Upper lobe of right lung (tissue), 1 donor: ENCODE measurements at places on chromosomes 1 and 21.

DNA sequence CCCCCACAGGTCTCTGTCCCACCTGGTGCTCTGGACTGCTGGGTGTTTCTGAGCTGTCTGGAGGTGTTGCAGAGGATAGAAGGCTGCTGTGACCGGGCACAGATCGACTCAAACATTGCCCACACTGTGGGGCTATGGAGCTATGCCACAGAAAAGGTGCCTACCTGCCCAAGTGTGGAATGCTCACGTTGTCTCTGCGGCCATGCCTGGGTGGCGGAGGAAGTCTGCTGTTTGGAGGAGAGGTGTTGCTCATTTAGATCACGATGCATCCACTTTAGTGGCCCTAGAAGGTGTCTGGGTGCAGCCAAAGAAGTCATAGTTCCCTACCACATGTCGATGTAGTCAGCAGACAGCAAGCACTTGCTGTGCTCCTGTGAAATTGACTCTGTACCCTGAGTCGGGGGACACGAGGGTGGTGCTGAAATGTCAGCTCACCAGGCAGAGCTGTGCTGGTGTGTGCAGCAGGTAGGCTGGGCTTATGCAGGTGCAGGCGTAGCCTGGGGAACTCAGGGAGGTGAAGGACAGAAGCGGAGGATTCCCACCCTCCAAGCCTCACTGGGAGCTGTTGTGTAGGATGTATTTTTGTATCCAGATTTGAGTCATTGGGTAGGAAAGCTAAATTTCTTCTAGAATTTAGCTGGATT is 32.8 kb upstream of the PWP2 start:
- DNase-seq, result no peak

DNA sequence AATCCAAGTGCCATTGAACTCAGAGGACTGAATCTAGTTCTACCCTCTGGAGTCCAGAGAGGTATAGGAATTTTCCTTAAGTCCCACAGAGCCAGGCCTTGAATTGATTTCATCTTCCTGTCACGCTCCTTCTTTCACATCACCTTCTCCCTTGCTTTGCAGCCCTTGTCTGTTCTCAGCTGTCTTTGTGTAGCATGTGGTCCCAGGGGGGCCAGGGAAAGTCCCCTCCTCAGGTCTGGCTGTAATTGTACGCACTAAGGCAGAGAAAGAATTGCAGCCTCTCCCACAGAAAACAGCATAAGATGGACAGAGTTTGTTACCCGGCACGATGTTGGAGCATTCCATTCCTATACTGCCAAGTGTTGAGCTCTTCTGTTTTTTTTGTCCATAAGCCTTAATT is 153.6 kb downstream of the FAM78B start:
- DNase-seq, result no peak

- DNase-seq, result no peak
Measured at GRCh38 chr21:34781526-34781925, 112.7 kb downstream of the CLIC6 start.

DNA sequence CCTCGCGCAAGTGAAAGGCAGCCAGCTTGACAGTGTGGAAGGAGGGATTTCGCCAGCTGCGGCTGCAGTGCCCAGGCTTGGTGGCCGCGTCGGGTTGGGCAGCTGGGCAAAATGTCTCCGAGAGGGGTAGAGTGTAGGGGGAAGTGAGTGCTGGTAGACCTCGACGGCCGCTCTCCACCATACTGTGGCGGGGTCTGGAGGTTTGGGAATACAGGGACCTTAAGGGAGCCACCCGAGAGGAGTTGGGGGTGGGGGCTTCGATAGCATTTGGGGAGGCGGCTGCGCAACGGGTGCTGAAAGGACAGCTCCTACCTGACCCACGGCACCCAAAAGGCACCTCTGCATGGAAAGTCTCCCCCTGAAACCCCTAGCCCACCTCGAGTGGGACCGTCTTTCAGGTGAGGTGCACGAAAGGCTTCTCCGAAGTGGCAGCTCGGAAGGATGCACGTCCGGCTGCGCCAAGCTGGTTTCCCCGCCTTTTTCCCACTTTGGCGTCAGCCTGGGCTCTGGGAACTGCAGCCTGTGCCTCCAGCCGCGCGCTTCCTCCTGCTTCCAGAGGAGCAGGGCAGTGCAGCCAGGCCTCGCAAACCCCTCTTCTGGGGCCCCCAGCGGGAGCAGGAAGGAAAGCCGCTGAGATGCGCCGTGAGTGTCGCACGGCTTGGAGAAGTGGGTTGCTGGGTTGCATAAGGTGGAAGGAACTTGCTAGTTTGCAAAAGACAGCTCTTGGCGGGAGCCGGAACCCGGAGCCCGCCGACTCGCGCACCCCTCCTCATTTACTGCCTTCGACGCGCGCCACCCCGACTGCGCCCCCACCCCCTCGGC is 531 bp upstream of the HMGN2 start:
- peak; percentile 90 for DNase-seq

- no peak for DNase-seq
Measured at GRCh38 chr21:38968887-38969543, 163.3 kb downstream of the ETS2 start.

GRCh38 chr1:6870571-6870970 is 85.3 kb downstream of the CAMTA1 start:
- DNase-seq, result no peak

DNA sequence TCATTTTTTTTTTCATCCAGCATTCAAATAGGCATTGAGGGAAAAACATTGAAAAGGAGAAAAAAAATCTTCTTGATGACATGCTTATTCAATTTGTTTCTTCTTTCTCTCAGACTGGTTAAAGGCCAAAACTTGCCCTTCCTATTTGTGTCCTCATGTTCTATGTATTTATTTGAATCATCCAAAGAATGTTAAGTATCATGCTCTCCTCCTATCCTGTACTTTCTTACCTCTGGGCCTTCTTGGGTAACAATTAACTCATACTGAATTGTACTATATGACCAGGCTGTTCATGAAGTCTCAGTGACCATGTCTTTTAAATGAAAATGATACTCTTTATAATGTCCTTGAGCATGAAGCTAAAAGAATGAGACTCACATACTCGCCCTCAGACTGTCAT is 36.5 kb upstream of the DENND1B start:
- no peak for DNase-seq

GRCh38 chr1:84141182-84142003 is 2.7 kb upstream of the PRKACB start:
- no peak for DNase-seq

- no peak for DNase-seq
Measured at GRCh38 chr1:119987686-119988085, 81.8 kb downstream of the NOTCH2 start.

DNA sequence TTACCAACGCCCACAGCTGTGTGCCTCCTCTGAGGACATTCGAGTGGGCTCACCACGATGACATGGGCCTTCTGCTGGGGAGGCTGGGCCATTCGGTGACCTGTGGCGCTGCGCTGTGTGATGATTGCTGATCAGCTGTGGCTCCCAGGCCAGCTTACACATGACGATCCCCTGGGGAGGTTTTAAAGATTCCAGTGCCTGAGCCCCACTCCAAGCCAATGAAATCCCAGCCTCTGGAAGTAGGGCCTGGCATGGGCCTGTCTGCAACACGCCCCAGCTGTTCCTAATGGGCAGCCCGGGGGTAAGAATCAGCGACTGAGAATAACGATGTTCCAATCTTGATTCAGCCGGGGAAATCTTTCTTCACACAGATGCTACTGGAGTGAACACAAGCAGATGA is 153.7 kb downstream of the KCNJ6 start:
- DNase-seq, result no peak

- DNase-seq, result no peak
Measured at GRCh38 chr21:19507682-19508260, 1104.2 kb upstream of the TMPRSS15 start.

DNA sequence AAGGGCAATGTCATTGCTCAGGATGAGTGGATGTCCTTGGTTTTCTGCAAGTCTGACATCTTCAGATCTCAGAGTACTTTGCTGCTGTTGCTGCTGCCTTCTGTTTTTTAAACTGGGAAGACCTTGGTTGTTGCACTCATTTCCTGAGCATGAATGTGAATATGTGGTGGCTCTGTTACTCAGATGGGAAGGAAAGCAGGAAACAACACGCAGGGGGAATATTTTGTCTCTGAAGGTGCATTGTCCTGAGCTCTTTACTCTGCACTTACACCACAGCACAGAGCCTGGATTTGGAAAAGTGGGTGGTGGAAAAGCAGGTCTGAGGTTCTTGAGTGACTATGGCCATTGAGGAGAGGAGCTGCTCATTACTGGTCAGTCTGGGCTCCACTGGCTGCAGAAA is 36.3 kb downstream of the PTGFRN start:
- no peak for DNase-seq

- no peak for DNase-seq
Measured at GRCh38 chr1:223706077-223706973, 6.0 kb upstream of the CAPN2 start.

GRCh38 chr1:58287894-58288623 is 258.5 kb downstream of the OMA1 start:
- DNase-seq, result no peak

DNA sequence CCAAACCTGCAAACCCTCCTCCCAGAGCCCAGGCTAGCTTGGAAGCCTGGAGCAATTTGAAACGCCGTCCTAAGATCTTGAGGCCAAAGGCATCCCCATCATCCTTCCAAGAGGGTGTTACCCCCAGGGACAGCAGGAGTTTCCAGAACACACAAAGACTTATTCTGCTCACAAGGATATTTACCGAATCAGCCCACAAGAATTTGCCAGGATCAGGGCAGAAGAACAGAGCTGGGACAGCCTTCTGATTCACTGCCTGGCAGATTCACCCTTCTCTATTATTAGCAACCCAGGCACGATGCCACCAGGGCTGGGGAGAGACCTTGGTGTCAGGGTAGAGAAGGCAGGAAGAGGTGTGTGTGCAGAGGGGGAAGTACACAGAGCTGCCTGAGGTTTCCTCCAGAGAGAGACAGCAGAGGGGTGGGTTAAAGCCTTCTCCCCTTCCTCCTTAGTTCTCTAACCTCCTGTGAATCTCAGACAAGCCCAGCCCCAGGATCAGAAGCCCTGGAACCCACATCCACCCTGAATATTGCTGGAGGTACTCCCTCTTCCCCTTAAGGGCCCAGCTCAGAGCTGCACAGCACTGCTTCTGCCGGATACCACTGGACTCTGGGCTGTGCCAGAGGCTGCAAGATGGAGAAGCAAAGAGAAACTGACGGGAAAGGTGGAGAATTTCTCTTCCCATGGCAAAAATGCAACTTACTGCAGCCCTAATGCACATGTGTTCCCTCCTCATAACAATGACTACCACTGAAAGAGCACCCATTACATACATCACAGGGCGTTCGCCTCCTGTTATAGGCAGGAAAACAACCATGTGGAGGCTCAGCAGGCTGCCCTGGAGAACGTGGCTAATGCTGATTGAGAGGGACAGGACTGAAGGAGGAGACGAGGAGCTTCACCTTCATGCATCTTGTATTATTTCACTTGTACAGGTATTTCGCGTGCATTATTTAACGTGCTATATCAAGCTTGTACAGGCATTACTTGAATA is 61.8 kb downstream of the ITPKB start:
- DNase-seq, result no peak

- DNase-seq, result no peak
Measured at GRCh38 chr1:9728451-9729295, 77.1 kb downstream of the PIK3CD start.

DNA sequence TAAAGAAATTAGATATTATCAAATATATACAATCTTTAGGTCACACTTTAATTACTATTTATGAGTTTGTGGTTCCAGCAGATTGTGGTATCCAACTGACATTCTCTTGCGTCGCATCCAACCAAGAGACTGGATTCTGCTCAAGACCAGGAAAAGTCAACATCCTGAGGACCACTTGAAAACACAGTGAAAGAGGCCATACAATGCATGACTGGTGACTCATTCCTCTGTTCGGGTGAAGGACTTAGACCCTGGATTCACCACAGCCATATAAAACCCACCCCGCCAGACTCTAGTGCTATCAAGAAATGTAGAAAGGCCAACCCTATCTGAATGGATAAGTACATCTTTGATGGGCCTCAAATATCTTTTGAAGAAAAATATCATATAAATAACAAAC is 14.5 kb upstream of the CFHR4 start:
- no peak for DNase-seq

- DNase-seq, result no peak
Measured at GRCh38 chr1:1054971-1055370, 19.1 kb downstream of the RNF223 start.

DNA sequence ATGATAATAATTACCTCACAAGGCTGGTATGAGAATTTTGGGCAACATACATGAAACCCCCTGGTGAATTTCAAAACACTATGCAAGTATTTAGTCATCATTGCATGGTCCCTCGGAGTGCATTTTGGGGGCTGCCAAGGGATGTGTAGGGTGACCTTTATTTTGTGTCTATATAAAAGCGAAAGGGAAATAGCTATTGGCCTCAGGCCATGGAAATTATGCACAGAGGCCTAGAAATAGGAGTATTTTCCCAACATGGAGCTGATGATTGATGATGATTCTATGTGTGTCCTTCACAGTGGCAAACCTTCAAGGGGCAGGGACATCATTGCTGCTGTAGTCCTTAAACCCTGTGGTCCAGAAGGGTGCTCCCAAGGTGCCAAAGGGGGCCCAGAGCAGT is 265.5 kb downstream of the ST6GALNAC3 start:
- DNase-seq, result no peak

DNA sequence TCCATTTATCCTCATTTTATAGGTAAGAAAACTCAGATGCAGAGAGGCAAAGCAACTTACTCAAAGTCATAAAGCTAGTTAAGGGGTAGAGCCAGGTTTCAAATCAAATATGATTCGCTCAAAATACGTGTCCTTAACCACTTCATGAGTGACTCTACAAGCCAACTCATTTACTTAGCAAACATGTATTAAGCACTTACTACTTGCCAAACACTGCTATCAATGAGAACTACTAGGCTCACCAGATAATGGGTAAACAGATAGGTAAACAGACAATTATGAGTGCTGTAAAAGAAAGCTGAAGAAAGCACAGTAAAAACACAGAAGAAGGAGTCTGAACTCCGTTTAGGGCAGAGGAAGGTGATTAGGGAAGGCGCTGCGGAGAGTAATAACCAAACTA is 65.9 kb downstream of the WDR64 start:
- no peak for DNase-seq

DNA sequence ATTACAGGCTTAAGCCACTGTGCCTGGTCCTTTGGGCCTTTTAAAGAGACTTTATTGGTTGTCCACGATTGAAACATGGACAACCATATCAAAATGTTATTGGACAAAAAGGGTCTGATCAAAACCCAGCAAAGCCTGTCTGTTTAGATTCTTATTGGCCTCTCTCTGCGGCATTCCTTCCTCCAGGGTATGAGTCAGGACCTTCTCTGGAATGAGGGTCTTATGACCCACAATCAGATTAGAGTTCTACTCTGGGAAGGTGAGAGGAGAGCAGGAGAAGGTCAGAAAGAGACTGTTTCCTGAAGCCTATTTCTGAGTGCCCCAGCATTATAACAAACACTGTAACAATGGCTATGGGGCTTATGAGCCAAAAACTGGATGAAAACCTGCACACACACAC is 7.9 kb downstream of the LURAP1 start:
- no peak for DNase-seq
